DMS 273 treated with DMSO at 0.1 percent for 48 hours (cell line): ENCODE measurements at places on chromosomes 13 and 19.

GRCh38 chr19:41890936-41891335, 8.0 kb downstream of the ARHGEF1 start:
- DNase-seq = no peak

DNA sequence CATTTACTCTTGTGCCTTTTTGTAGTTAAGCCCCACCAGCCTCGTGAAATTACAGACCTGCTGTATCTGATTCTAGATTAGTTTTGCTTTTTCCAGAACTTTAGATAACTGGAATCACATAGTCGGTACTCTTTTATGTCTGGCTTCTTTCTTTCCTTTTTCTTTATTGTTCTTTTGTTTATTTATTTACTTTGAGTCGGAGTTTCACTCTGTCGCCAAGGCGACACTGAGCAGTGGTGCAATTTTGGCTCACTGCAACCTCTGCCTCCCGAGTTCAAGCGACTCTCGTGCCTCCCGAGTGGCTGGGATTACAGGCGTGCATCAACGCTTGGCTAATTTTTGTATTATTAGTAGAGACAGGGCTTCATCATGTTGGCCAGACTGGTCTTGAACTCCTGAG, 6.0 kb upstream of the NCCRP1 start:
- no peak for DNase-seq

- no peak for DNase-seq
These were observed 39.7 kb downstream of the MLLT1 start for GRCh38 chr19:6239871-6240676.

- DNase-seq = no peak
These were observed 558 bp downstream of the MZT1 start for GRCh38 chr13:72726726-72727416.

- DNase-seq = no peak
These were observed 1160.6 kb downstream of the PCDH9 start for GRCh38 chr13:66069570-66069969.

GRCh38 chr13:47556703-47557102, 444.4 kb downstream of the SUCLA2 start:
- no peak for DNase-seq

DNA sequence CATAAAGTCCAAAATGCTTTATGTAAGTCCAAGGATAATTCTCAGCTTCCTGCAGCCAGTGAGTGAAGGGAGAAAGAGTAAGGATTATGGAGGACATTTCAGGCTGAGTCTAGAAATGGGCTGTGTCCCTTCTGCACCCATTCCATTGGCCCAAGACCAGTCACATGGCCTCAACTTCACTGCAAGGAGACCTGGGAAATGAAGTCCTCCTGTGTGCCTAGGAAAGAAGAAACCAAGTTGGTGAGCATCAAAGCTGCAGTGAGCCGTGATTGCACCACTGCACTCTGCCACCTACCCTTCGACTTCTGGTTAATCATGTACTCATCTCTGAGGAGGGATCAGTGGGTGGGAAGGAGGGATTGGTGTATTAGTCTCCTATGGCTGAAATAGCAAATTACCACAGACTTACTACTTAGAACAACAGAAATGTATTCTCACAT, 3.6 kb upstream of the CD37 start:
- DNase-seq = peak; percentile 47

DNA sequence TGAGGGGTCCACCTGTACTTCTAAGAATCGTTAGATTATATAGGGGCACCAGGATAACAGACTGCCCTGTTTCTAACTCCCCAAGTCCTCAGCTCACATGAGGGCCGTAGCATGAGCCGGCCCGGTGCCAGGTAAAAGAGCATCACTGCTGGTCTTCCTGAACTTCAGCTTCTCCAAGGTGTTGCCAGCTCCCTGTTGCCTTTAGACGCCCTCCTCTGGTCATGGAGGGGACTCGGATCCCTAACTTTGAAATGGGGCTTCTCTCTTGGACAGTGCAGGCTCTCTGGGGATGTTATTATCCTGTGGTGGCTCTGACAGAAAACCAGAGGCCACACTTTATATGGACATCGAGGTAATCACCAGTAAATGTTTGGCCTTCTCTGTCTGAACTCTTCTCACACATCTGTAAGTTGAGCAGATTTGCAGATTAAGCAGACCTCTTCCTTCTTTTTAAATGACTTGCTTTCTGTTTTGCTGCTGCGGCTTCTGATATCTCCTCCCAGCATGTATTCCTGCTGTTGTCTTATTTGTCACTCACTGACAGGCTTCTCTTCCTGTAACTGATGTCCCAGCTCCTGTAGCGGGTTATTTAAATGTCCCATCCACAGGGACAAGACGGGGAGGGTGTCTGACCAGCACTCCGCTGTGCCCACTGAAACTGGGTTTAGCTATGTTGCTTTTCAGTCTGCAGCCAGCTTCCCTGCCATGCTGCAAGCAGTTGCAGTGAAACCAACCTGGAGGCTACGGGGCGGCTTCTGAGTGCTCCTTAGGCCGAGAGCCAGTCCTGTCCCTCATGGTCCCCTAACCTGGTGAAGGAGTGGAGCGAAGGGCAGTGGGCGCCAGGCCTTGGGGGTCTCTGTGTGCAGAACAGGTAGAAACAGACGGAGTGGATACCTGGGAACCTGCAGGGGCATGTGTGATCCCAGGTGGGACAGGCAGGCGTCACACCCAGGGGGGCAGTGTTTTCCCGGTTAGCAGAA, 39.2 kb downstream of the TSSK6 start:
- DNase-seq = no peak

GRCh38 chr13:95267662-95268342, 33.4 kb downstream of the ABCC4 start:
- peak; percentile 16 for DNase-seq

- DNase-seq = no peak
These were observed 32.5 kb downstream of the DLEU7 start for GRCh38 chr13:50810998-50811397.

- no peak for DNase-seq
These were observed 25.3 kb upstream of the GPR183 start for GRCh38 chr13:99332456-99332855.

GRCh38 chr13:26016189-26016588, 35.6 kb downstream of the SHISA2 start:
- DNase-seq = no peak

- DNase-seq = no peak
These were observed 8.8 kb downstream of the ALOX5AP start for GRCh38 chr13:30744056-30744680.

DNA sequence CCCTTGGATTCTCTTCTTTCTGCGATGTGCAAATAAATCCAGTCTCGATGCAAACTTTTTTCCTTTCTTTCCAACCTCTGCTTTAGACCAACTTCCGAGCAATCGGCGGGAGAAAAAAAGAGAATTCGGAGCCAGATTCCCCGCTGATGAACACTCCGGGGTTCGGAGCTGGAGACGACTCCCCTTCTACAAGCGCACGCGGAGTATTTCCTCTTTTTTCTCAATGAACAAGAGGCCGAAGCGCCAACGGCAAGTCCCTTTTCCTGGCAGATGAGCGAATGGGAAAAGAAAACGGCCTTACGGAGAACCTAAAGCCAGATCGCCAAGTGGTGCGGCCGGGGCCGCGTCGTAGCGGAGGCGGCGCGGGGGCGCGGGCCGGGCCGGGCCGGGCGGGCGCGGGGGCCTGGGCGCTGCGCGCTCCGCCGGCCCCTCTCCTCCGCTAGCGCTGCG, 250 bp downstream of the SPRY2 start:
- no peak for DNase-seq

GRCh38 chr19:35888398-35888797, 11.9 kb downstream of the NFKBID start:
- no peak for DNase-seq

- DNase-seq = no peak
These were observed 59.0 kb downstream of the GSX1 start for GRCh38 chr13:27851096-27851850.

- no peak for DNase-seq
These were observed 73.9 kb downstream of the TEX29 start for GRCh38 chr13:111394211-111394922.

- no peak for DNase-seq
These were observed 13.8 kb downstream of the DDX39A start for GRCh38 chr19:14405380-14405757.

GRCh38 chr19:58182577-58182988, 278 bp upstream of the ZNF274 start:
- DNase-seq = no peak

DNA sequence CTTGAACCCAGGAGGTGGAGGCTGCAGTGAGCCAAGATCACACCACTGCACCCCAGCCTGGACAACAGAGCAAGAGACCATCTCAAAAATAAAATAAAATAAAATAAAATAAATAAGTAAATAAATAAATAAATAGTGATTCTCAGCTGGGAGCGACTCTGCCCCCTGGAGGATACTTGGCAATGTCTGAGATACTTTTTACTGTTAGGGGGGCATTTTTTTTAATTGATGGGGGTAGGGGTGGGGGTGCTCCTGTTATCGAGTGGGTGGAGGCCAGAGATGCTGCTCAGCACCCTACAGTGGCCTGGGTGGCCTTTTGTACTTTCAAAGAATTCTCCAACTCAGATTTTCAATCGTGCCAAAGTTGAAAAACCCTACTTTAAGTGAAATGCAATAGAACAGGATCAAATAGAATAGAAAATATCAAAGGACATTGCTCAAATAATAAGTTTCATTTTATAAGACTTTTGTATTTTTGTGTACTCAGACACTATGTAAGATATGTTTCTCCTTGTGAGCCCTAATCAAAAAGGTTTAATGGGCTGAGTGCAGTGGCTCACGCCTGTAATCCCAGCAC, 7.1 kb upstream of the CLPP start:
- no peak for DNase-seq

DNA sequence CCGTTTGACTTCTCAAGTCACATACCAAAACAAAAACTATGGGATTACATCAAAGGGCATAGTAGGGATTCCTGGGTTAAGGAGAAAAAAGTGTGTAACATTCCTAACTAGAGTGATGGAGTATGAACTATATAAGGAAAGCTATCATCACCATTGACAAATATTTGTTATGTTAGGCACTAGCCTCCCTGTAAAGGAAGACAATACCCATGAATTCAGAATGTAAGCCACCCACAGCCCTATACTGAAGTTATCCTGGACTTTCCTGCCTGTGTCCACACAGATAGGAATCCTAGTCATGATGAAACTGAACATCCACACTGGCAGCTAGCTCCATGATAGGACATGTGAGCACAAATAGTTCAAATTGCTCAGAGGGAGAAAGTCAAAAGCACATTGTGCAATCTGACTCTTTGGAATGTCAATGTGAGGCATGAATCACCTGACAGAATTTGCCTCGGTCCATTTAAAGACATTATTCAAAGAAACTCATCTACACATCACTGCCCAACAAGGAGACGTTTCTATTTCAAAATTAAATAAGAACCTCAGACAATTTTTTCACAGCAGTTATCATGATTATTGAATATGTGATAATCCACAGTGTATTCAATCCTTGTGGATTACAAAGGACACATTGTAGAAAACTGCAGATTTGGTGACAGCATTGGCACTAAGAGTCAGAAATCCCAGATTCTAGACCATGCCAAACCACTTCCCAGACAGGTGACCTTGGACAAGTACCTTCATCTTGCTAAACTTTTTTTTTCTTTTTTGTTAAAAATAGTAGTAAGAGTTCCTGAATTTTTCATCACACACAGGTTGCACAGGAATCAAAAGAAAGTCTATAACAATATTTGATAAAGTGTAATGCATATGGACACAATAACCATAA, 529.3 kb downstream of the IRS2 start:
- DNase-seq = no peak

GRCh38 chr19:2308114-2308556, at the start of gene LINGO3:
LINGO3 (minus strand) TSS chr19:2308154; CDS start chr19:2291776, 16,378 bp downstream.
- DNase-seq = no peak

DNA sequence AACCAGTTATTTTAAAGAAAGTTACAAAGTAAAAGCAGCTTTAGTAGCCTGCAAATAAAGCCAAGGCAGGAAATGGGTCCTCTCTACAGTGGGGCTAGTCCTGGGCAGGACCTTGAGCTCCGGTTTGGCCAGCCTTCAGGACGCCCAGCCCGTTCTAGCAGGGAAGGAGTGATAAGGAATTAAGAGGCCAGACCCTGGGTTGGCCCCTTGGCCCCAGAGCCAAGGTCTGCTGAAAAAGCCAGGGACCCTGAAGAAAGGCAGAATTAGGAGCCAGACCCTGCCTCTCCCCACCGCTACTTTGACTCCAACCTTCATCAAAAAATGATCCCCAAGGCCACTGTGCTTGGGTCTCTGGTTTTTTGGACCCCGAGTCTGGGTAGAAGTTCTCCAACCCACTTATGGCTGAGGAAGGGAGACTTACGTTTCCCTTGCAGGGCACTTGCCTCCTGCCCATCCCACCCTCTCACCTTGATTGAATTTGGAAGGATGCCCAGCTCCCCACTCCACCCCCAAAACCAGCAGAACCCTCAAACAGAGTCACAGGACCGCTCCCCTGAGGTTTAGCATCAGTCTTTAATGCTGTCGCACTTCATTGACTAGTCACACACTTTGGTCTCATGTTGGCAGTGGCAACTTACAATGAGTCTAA, 3.9 kb downstream of the DNAJB1 start:
- no peak for DNase-seq

- DNase-seq = peak; percentile 65
These were observed at the start of gene PTOV1 for GRCh38 chr19:49850487-49851342. PTOV1 (plus strand) TSS chr19:49851159.

DNA sequence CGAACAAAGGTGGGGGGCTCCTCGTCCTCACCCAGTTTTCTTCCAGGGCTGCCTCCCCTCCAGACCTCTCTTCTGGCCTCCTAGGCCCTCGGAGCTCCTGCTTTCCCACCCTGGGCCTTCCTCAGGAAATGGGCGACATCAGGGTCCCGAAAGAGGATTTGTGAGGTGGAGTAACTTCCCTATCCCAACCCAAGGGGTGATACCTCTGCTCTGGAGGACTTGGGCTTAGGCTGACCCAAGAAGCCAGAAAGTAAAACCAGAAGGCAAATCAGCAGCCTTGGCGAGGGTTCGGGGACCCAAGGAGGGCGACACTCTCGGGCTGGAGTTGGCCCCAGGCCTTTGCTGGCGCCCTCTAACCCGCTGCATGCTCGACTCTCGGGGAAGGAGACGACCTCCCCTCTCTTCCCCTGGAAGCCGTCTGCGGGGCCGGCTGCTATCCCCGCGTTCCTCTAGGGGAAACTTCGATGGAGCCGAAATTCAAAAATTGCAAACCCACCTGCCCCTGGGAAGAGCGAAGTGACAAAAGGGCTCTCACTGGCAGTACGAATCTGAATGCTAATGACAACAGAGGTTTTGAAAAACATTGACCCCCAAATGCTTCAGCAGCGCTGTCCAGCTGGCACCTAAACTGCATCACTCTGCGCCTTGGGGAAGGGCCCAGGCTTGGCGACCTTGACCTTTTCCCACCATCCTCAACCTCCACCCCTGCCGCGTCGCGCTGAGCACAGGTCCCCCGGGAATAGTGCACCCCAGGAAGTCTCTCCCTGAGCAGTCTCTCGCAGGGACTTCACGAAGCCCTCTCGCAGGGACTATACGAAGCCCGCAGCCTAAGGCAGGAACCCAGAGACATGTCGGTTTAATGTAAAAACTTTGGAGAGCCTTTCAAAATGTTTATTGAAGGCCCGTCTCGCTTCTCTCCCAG, 2.4 kb downstream of the PDX1 start:
- DNase-seq = no peak

DNA sequence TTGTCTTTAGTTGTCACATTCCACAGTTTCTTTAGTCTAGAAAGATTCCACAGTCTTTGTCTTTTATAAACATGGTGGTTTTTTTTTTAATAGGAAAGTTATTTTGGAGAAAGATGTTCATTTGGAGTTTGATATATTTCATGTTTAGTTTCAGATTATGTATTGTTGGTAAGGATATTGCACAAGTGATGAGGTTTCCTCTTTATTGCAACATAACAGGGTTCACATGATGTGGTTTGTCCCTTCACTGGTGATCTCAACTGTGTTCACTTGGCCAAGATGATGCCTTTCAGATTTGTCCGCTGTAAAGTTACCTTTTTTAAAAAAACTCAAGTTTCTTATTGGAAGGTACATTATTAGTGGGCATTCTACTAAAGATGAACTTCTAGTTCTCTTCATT, 3.2 kb downstream of the ZNF230 start:
- no peak for DNase-seq

GRCh38 chr19:4980838-4981680, 12.1 kb downstream of the KDM4B start:
- no peak for DNase-seq
